ENCODE measurements at places on chromosomes 4 and X.

GRCh38 chr4:140211693-140212092, 57.7 kb upstream of the MAML3 start:
- no peak for DNase-seq

- DNase-seq: no peak
These were observed 326.8 kb downstream of the BMPR1B start for GRCh38 chr4:95084584-95084983.

GRCh38 chrX:51395480-51395809, 62.8 kb downstream of the NUDT10 start:
- no peak for DNase-seq

DNA sequence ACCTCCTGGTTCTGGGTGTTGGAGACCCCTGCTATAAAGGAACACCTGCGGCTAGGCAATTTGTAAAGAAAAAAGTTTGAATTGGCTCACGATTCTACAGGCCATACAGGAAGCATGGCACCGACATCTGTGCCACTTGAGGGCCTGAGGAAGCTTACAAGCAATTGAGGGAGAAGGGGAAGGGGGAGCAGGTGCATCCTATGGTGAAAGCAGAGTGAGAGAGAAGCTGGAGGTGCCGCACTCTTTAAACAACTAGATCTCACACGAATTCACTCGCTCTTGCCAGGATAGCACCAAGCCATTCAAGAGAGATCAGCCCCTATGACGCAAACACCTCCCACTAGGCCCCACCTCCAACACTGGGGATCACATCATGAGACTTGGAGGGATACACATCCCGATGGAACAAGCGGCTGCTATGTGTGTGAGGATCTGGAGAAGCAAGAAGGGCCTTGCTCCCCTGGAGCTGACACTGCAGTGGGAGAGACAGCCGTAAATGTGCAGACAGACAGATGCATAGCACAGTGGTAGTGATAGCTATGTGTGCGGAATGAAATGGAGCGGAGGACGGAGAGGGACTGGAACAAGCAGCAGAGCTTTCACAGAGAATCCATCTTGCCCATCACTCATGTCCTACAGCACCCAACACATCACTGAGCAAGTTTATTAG, 60.7 kb upstream of the HELT start:
- no peak for DNase-seq

DNA sequence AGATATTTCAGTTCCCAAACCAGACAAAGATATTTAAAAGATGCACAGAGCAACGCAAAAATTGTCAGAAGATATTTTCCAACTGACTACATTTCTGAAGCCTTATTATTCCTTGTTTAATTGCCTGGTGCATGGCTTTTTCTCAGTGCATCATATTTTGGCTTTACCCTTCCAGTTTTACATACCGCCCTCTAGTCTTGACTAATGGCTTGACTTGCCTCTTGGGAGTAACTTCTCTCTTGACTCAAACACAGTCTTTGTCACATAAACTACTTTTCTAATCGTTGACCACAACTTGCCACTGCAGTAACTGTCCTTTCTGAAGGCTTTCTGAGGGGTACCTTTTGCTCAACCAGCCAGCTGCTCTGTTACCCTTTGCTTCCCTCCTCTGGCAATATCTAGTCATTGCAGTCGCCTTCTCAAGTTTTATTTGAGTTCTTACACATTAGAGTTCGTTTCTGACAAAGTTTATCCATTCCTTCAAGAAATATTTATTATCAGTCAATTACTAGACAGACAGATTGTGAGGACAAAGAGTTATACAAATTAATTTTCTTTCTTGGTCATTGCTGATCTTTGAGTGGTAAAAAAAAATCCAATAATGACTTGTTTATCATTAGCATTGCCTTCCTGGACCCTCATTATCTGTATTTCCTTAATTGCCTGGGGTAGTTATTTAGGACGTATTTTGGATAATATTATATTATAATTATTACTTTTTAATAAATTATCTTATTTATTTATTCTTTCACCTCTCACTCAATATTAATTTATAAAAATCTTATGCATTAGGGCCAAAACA, 506.9 kb upstream of the PCDH10 start:
- DNase-seq: no peak

Data from stimulated activated CD8-positive, alpha-beta memory T cell treated with anti-CD3 and anti-CD28 coated beads, Interleukin-4, amount 100 ng/mL, for 4 hours (primary cell).